Smooth muscle cell of the umbilical artery (primary cell): ENCODE measurements at places on chromosomes 1 and 21. TPM values are rescaled to one million over a fixed set of nuclear protein-coding genes. Genes with fewer than 3 reads are reported as not detected.

TMEM82 gene
- total RNA-seq, result not detected in 2 replicates

MYOG gene
- total RNA-seq, result not detected in 2 replicates

LAMC2 gene
- total RNA-seq, result 203 and 594 TPM in 2 replicates

GPN2 gene
- total RNA-seq, result 9.2 and 11.9 TPM in 2 replicates

CACNA1S gene
- not detected in 2 replicates for total RNA-seq

DDX59 gene
- total RNA-seq, result 14.6 and 16.3 TPM in 2 replicates

C1orf141 gene
- total RNA-seq, result not detected in 2 replicates

BLACAT1 gene
- total RNA-seq, result not detected in 2 replicates

OR14K1 gene
- not detected in 2 replicates for total RNA-seq

DNASE2B gene
- not detected in 2 replicates for total RNA-seq
